Nucleus accumbens (tissue), 56 donors: ENCODE measurements at places on chromosomes 5 and 9.

- no peak for DNase-seq
Observed at GRCh38 chr5:59988396-59988795, 94.9 kb upstream of the PDE4D start.

GRCh38 chr5:116695681-116696080 lies 121.1 kb upstream of the SEMA6A start:
- DNase-seq: no peak

DNA sequence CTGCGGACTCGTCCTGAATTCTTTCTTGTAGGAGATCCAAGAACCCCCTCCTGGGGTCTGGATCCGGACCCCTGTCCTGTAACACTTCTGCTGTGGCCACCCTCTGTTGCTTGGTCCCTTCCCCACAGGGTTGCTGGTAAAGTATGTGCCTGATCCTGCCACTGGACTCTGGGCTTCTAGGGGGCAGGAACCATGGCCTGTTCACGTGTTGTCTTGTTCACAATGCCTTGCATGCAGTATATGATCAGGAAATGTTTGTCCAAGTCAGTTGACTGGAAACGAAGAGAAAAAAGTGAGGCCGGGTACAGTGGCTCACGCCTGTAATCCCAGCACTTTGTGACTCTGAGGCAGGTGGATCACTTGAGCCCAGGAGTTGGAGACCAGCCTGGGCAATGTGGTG lies 139.3 kb upstream of the ALDH1B1 start:
- no peak for DNase-seq

GRCh38 chr9:70415041-70415440 lies 584 bp upstream of the KLF9 start:
- no peak for DNase-seq

- DNase-seq: no peak
Observed at GRCh38 chr5:61815339-61815738, 483.3 kb downstream of the ZSWIM6 start.

- DNase-seq: peak; percentile 15
Observed at GRCh38 chr9:35114840-35115628, 628 bp downstream of the ATOSB start.

DNA sequence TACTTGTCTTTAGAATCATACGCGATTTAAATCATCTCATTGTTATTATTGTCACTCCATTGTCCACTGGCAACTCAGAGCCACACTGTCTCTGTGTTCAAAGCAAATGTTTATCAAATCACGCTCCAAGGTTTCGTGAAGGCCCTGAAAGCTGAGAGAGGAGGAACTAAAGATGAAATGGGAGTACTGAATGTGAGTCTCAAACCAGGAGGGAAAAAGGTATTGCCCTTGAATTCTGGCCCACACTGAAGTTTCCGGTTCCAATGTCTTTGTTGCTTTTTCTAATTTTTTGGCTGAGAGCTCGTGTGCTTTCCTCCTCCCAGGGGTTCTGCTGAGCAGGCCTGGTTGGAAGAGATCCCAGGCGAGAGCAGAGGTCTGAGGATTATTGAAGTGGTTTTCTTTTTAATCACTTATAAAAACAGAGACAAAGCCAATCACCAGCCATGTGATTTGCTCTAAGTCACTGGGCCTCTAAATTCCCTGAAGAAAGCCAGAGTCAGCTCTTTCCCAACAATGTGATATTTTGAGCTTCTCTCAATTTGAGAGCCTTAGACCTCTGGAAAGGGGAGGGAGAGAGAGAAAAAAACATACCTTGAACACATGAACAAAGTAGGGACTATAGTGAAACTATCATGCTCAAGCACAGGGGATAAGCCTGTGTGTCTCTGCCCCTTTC lies 420.8 kb upstream of the GRAMD2B start:
- peak; percentile 71 for DNase-seq

DNA sequence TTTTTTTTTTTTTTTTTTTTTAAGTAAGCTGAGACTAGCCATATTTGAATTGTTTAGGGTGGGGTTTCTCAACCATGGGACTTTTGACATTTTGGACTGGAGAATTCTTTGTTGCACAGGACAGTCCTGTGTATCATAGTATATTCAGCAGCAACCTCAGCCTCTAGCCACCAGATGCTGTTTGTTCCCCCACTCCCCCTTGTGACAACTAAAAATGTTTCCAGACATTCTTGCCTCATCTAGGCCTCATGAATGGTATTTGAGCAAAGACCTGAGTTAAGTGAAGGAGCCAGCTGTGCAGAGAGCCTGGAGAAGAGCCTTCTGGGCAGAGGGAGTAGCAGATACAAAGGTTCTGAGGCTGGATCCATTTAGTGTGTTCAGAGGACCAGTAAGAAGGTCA lies 155.9 kb downstream of the SGCD start:
- DNase-seq: no peak

DNA sequence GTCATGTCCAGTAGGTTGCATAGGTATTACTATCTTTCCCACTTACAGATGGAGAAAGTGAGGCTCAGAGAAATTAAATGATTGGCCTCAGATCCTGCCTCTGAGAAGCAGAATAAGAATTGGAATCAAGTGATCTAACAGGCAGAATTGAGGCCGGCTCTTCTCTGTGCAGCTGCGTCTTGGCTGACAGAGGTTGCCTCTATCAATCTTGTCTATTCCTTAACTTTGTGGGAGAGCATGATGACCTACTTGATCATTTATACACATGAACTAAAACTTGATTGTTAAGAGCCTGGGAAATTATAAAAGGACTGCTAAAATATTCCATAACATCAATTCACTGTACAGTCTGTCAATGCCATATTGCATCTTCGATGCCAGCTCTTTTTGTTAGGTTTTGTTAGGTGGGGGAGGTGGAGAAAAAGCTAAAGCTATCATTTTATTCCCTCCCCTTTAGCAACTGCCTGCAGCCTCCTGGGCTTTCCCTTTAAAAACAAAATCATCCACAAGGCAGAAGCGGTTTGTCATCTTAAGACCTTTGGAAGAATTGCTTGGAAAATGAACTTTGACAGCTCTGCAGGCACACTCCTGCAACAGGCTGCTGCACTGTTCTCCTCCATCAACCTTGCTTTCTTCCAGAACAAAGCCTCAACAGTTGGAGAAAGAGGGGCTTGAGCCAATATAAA lies 247.4 kb downstream of the SMARCA2 start:
- no peak for DNase-seq
